Cerebellar cortex (tissue), 1 donor: ENCODE measurements at places on chromosomes 5 and 9.

- DNase-seq, result no peak
These were observed 51.4 kb downstream of the PFDN1 start for GRCh38 chr5:140251527-140251973.

- DNase-seq, result no peak
These were observed 25.8 kb downstream of the LYSMD3 start for GRCh38 chr5:90503596-90503995.

GRCh38 chr5:116013936-116014335 is 18.3 kb upstream of the ARL14EPL start:
- DNase-seq, result no peak

GRCh38 chr9:8917956-8918739 is 1118.6 kb upstream of the DMAC1 start:
- DNase-seq, result no peak

GRCh38 chr9:113951032-113951372 is 74.9 kb downstream of the ZNF618 start:
- no peak for DNase-seq

DNA sequence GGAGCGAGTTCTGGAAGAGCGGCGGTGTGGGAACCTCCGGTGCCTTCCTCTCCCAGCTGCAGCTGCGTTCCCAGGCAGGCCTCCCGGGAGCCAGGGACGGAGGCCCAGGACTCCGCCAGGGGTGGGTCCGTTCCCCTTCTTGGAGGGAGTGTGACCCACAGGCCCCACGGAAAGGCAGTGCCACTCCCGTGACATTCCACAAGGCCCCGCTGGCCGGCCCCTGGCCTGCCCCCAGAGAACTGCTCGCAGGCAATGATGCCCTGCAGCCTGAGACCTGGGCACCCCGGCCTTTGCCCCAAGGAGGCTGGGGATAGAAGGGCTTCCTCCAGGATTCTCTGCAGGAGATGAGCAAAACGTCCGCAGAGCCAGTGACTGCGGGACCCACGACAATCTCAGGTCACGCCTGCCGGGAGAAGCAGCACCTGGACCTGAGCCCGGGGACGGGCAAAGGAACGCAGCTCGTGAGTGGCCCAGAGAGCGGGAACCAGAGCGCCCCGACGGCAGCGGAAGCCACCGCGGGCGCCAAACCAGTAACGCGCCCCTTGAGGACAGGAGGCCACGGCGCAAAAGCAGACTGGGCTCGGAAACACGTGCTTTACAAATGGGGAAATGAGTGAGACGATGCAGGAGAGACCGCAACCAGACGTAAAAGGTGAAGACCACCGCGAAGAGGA is 9.3 kb downstream of the OBP2B start:
- DNase-seq, result peak; percentile 8

DNA sequence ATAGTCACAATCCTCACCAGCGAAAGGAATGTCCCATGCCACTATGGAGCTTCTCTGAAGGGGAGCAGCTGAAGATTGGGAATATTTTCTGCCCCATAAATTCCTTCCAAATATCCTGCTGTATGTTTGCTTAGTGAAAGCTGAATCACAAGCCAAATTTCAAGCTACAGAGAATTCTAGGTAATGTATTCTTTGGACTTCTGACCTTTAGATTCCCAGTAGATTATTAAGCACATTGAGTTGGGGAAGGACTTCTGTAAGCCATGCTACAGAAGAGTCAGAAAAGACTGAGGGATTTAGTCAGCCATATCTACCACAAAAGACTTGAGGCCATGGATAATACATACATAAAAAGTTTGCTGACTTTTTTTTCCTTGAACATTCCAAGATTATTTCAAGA is 1342.0 kb upstream of the NUDT12 start:
- DNase-seq, result no peak

- DNase-seq, result no peak
These were observed 32.9 kb upstream of the ENTREP1 start for GRCh38 chr9:69292078-69292477.

DNA sequence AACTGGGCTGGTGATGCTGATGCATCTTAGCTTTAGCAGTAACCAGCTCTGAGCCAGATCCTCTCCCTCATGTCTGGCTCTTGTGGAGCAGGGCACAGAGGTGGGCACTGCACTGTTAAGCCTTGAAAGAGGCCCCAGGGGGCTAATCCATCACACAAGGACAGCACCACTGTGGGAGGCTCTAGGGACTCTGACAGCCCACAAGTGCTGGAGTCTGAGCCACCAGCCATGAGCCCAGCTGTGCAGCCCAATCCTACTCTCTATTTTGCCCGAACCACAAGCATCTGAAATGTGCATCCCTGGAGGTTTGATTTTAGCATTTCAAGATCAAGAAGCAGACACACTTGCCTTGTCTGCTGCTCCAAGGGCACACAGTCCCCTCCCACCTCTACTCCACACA is 407.1 kb upstream of the TRPC7 start:
- DNase-seq, result no peak

- no peak for DNase-seq
These were observed 7.7 kb upstream of the GCNT4 start for GRCh38 chr5:75059912-75060545.

GRCh38 chr5:50958852-50959457 is 292.5 kb downstream of the PARP8 start:
- peak; percentile 54 for DNase-seq

- no peak for DNase-seq
These were observed 26.3 kb downstream of the OR2V2 start for GRCh38 chr5:181173420-181174342.

DNA sequence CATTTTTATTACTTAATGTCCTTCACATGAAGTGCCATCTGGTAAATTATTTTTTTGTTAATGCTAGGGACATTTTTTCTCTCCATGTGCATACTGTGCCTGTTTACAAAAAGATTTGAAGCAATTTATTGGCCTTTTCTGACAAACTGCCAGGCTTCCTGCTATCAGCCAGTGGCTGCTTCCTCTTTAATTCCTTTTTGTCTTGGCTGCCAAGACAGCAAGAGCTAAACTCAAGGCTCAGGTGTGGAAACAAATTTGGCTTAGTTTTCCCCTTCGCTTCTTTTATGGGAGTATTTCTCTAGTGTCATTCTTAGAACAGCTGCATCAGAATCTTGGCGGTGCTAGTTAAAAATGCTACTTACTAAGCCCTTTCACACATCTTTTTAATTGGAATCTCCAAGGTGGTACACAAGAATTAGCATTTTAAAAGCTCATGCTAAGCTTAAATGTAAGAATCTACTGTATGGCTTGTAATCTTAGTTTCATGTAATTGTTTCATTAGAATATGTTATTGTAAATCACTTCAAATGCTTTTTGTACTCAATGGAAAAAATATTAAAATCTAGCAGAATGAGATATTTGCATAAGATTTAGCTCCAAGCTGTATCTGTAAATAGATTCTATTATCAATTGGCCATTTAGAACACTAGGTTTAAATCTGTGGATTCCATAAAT is 134.2 kb upstream of the RASGRF2 start:
- peak; percentile 64 for DNase-seq

DNA sequence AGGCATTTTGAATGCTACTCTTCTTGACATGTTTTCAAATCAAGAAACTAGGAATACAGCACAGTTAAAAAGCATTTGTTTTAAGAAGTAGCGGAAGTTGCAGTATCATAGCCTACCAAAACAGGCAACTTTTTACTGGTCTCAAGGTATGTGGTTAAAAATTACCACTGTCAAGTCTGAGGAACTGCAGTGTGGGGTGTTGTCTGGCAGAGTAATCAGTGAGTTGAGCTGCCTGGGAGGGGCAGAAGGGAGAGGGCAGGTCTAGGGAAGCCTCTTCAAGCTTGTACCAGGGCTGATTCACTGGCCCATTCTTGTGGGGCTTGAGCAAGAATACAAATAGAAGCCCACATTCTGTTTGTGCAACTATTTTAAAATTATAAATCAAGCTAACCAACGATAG is 42.4 kb upstream of the SV2C start:
- DNase-seq, result no peak

DNA sequence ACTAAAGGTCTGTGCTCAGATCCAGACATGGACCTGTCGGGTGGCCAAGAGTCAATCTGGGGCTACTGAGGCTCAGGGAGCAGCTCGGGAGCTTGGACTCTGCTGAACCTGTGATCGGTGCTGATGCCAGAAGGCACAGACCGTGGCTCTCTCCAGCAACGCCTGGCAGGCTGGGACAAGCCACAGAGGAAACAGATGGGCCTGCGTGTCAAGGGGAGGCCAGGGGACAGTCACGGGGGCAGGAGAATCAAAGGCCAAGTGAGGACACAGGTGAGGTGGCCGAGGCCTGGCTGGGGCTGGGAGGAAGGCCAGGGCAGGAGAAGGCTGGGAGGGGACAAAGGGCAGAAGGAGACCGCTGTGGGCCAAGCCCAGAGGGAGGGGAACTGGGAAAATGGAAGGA is 43.4 kb downstream of the EPB41L4B start:
- peak; percentile 94 for DNase-seq

DNA sequence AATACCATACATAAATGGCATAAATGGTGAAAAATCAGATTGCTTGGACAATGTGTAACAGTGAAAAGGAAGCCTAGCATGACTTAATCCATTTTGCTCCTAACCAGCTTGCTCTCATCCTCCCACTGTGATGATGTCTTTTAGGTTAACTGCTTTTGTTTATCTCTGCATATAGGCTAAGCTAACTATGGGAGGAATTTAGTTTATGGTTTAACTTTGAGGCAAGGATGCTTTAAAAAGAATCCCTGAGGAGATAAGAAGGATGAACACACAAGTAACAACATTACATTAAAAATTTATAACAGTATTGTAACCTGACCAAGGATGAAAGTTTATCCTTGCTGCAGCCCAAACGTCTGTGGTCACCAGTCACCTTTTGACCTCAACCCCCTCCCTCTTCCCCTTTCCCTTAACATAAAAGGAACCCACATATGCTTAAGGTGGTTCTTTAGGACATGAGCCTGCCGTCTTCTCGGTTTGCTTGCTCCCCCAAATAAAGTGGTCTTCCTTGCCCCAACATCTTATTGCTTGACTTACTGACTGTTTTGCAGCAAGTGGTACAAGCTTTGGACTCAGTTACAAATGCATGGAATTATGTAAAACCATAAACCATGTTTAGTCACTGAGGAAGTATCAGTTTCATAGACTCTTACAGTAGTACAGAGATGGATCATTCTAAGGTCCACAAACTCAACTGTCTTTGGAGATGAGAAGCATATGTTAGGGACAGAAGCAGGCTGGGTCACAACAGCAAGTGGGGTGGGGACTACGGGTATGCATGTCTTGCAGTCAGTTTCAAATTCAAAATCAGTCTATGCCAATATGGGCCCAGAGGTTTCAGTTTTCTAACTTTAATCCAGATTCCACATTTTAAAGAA is 31.3 kb downstream of the AGXT2 start:
- no peak for DNase-seq

- no peak for DNase-seq
These were observed 2.1 kb downstream of the CDC23 start for GRCh38 chr5:138210985-138211384.

- no peak for DNase-seq
These were observed 21.8 kb upstream of the ZNF618 start for GRCh38 chr9:113854310-113854709.

DNA sequence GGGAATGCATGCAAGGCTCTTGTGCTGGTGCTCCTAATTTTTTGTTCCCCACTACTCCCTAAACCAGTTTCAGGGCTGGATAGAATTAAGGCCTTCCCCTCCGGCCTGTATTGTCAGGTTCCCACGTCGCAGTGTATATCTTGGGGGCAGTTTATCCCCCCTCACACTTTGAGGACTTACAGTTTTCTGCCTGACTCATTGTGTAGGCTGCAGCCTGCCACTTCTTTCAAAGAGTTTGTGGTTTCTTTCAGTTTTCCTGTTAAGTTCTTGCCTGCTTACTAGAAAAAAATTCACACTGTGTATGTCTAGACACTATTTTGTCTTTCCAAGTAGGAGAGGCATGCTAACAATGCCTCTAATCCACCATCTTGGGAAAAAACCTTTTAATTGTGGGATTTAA is 28.4 kb upstream of the BTNL3 start:
- no peak for DNase-seq

DNA sequence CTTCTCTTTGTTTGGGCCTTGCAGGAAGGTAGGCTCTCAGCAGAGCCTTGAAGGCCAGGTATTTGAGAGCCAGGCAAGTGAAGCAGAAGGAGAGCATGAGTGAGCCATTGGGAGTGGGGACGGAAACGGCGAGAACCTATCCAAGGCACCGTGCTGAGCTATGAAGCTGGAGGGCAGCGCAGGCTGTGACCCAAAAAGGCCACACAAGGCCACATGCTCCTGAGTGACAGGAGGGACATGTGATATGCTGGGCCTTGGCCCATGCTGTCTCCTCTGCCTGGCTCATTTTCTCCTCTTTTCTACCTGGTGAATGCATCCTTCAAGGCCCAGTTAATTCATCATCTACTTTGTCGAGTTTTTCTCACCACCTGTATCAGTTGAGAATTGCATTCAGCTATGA is 136.3 kb downstream of the PALM2AKAP2 start:
- DNase-seq, result no peak

- no peak for DNase-seq
These were observed 7.1 kb downstream of the LRRC26 start for GRCh38 chr9:137162505-137163364.

GRCh38 chr5:120361941-120362340 is 102.2 kb upstream of the PRR16 start:
- no peak for DNase-seq
